ENCODE measurements at places on chromosomes 6 and 20. TPM values are rescaled to one million over a fixed set of nuclear protein-coding genes. Genes with fewer than 3 reads are reported as not detected.

- DNase-seq = no peak
These were observed 64.6 kb upstream of the TXNDC5 start for GRCh38 chr6:7974938-7975763.

DNA sequence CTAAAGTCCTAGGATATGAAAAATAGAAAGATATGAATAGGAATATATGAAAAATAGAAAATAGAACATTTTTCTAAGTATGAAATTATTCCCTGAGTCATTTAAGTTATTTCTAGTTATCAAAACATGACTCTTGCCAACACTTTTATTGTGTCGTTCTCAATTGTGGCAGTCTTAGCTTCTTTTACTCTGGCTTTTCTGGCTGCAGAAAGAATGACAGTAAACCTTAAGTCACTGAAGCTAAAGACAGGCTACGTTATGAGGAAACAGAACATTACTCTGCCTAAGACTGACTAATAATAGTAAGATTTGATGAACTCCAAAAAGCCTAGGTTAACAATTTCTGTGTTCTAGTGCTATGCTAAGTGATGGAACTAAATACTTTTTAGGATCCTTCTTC lies 74.6 kb downstream of the AIG1 start:
- DNase-seq = no peak

- no peak for DNase-seq
These were observed 6.1 kb upstream of the IFT52 start for GRCh38 chr20:43584448-43585136.

DNA sequence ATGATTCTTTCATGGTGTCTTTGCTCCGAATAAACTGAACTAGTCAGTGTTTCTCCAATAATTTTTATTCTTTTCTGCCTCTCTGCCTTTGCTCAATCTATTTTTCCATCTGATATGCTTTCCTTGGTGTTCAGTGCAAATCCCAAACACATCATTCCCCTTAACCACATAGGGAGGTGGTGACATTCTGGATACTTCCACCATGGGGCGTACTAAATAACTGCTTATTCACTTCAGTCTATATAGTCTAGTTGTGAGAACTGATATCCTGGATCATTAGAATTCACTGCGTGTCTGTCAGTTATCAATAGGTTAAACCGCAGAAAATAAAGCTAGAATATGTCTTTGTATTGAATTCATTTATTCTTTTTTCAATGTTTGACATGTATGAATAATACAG lies 83.1 kb downstream of the KCNQ5 start:
- no peak for DNase-seq

DNA sequence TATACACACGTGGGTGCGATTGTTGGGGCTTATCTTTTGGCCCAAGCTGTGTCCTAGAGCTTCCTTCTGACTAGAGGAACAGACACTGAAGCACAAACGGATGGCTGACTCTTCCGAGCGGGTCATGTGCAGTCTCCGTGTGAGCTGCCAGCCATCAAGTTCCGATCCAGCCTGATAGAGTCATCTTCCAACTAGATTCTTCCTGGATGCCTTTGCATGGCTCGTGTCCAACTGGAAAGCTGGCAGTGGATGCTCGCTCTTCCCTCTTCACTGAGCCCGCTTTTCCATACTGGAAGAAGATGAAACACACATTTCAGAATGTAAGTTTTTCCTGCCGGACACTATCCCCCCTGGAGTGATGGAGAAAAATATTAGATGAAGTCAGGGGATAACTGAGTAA lies 148.1 kb downstream of the SCML4 start:
- DNase-seq = no peak

GRCh38 chr6:113684382-113684901 lies 172.7 kb upstream of the MARCKS start:
- DNase-seq = no peak

DNA sequence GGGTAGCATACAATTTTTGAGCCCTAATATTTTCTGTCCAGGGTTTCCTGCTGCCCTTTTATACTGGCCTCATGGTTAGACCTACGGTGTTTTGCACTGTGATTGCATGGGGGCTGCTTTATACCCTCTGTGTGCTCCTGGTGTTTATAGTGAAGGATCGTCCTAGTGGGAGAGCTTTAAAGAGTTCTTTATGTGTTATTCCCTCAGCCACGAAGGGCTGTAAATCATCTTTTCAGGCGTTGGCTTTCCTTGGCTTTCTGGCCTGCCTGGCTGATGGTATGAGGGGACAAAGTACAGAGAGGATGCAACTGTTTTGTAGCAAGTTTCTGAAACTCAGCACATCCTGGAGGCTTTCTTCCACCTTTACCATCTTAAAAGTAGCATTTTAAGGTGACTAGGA lies 464.3 kb downstream of the EPM2A start:
- no peak for DNase-seq

DNA sequence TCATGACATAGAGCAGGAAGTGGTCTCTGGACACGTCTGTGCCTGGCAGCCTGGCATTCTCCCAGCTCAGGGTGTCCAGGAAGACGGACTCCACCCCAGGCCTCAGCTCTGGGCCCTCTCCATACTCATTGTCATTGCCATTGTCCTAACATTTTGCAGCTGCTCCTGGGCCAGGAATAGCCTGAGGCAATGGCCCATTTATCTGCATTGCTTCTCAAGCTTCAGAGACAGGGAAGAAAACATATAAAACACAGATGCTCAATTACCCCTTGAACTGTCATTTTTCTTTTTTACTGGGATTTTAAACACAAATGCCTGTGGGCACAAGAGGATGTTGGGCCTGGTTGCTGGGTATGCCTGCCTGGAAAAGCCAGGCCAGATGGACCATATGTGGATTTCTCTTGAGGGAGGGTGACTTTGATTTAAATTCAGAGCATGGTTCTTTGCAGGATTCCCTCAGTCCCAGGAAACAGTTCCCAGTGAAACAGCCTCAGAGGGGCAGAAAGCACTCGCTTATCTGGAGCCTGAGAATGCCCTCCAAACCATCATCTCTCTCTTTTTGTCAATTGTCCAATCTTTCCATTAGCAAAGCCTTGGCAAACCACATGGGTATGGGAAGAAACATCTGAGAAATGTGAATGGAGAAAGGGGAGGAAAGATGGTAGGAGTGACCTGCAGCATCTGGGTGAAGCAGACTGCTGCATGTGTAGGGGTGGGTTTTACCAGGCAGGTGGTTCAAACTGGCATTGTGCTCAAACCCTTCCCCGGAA lies 17.9 kb downstream of the LAMP5 start:
- no peak for DNase-seq

Gene FNDC1
- not detected for total RNA-seq

Gene VGLL2
- total RNA-seq = not detected

All from natural killer cell (primary cell).